ENCODE measurements at places on chromosomes 5 and 9. TPM values are rescaled to one million over a fixed set of nuclear protein-coding genes. Genes with fewer than 3 reads are reported as not detected.

Gene PCDHGB2
- total RNA-seq: 0.26 TPM

Gene LCN1
- total RNA-seq: not detected

Gene PCDHA4
- total RNA-seq: 0.77 TPM

Gene EFNA5
- total RNA-seq: 5.9 TPM

Gene SPINK13
- not detected for total RNA-seq

Gene SLC27A4
- 19.7 TPM for total RNA-seq

Gene IFNB1
- total RNA-seq: 0.26 TPM

DNA sequence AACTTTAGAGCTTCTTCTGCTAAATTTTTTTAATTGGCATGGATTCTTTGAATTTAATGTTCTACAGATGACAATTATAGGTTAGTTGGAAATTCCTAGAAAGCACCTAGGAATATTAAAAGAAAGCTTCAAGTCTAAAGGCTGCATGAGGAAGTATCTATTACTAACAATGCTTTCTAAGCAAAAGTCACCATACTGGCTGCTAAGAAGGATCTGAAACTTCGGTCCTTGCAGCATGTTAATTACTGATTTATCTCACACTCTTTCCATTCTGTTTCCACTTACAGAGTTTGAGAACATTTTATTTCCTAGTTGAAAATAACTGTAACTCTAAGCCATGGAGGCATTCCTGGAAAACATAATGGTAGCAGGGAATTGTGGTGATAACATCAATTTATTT is 8.4 kb downstream of the SEMA6A start:
- no peak for DNase-seq

DNA sequence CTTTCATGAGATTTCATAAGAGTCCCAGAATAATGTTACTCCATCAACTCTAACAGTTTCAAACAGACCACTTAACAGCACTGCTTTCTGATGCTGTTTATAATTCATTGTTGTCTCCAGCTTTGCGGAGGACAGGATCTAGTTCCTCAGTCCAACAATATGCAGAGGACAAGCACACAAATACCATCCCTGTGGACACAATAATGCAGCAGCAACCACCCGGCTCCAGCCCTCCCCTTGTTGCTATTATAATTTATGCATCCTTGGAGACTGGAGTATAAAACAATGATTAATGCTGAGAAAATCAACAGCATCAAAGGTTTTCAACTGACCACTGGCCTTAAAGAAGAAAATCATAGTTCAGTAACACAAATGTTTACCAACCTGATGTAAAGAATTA is 108.3 kb downstream of the DENND1A start:
- no peak for DNase-seq

GRCh38 chr5:134394932-134395331 is 16.7 kb downstream of the CDKN2AIPNL start:
- DNase-seq: no peak

DNA sequence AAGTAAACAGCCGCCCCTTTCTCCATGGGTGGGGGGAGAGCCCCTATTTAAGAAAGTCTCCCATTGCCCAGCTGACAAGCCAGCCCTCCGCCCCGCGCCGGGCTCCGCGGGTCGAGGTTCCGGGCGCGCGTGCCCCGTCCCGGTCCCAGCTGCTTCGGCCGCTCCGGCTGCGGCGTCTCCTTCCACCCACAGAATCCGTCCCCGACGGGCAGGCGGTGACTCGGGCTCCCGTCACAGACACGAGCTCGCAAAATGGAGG is 223 bp downstream of the NR3C1 start:
- no peak for DNase-seq

GRCh38 chr5:10859393-10860195 is 98.6 kb upstream of the DAP start:
- no peak for DNase-seq

- DNase-seq: no peak
Measured at GRCh38 chr5:21173036-21173435, 1185.0 kb upstream of the CDH18 start.

- peak; percentile 73 for DNase-seq
Measured at GRCh38 chr9:92151691-92152393, 36.6 kb upstream of the SPTLC1 start.

DNA sequence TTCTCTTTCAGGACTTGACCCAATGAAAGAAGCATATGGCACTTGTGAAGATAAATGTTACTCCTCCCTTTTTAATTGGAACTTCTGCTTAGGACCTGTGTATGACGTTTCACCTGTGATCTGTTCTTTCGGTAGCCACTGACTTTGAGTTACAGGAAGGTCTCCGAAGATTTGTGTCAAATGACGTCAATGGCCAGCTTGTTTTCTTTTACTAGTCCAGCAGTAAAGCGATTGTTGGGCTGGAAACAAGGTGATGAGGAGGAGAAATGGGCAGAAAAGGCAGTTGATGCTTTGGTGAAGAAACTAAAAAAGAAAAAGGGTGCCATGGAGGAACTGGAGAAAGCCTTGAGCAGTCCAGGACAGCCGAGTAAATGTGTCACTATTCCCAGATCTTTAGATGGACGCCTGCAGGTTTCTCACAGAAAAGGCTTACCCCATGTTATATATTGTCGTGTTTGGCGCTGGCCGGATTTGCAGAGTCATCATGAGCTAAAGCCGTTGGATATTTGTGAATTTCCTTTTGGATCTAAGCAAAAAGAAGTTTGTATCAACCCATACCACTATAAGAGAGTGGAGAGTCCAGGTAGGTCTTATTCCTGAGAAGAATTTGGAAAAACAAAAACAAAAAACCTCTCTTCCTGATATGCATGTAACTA is 21.1 kb downstream of the SMAD5 start:
- no peak for DNase-seq

- DNase-seq: no peak
Measured at GRCh38 chr5:115333164-115333563, 36.7 kb upstream of the CCDC112 start.

GRCh38 chr5:138920181-138920580 is 45.0 kb upstream of the LRRTM2 start:
- no peak for DNase-seq

Measured in bronchial epithelial cell (primary cell).